ENCODE measurements at places on chromosomes 11 and 22.

DNA sequence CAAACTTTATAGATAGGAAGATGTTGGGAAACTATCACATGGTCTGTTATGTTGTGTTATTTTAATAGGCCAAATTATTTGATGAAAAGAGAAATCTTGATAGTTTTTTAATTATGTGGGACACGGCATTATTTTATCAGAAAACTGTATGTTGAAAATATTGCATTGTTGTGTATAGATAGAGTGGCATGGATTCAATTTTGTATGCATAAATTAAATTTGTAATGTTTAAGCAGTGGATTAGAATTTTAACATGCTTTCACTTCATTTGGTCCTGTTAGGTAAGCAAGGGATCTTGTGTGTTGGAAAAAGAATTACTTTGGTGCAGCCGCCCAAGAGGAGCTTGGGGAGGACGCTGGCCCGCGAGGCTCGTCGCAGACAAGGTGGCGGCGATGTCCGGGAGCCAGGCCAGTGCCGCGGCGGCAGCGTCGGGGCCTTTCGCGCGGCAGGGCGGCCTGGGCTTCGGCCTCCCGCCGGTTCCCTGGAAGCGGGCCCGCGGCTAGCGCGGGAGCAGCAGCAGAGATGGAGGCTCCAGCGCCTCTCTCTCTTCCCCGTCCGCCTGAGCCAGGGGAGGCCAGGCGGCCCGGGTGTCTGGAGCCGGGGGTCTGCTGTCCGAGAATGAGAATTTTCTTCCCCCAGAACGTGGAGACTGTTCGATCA lies 82.7 kb downstream of the GGT1 start:
- DNase-seq = peak; percentile 71

- DNase-seq = peak; percentile 80
Observed at GRCh38 chr22:37848587-37849088, 581 bp upstream of the EIF3L start.

DNA sequence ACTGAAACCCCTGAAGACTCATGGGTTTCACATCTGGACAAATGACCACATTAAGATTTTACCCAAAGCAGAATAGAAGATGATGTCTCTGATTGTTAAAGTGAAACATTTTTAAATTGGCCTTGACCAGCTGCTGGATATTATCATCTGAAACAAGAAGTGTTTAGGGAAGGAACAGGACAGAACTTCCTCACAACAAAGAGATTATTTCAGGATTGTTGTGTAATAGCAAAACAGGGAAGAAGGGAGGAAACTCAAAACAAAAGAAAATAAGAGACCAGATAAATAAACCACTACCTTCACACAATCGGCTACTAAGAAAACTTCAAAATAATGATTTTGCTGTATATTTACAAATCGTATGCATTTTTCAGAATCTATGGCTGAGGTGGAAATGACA lies 319.2 kb upstream of the API5 start:
- DNase-seq = no peak

DNA sequence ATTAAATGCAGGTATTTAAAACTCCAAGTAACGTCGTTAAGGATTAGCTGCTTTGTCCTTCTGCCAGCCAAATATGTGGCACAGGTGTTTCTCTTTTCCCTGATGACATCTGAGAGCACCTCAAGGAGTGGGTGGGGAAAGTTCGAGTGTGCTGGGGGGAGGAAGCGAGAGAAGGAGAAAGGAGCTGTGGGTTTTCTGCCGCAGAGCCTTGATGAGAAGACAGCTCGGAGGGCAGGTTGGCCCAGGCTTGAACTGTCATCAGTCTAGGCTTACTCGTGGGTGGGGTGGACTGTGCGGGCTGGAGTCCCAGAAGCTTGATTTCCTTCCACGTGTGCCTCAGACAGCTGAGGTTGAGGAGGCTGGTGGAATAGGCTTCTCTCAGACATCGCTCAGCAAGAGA lies 15.2 kb upstream of the SORL1-AS1 start:
- no peak for DNase-seq

DNA sequence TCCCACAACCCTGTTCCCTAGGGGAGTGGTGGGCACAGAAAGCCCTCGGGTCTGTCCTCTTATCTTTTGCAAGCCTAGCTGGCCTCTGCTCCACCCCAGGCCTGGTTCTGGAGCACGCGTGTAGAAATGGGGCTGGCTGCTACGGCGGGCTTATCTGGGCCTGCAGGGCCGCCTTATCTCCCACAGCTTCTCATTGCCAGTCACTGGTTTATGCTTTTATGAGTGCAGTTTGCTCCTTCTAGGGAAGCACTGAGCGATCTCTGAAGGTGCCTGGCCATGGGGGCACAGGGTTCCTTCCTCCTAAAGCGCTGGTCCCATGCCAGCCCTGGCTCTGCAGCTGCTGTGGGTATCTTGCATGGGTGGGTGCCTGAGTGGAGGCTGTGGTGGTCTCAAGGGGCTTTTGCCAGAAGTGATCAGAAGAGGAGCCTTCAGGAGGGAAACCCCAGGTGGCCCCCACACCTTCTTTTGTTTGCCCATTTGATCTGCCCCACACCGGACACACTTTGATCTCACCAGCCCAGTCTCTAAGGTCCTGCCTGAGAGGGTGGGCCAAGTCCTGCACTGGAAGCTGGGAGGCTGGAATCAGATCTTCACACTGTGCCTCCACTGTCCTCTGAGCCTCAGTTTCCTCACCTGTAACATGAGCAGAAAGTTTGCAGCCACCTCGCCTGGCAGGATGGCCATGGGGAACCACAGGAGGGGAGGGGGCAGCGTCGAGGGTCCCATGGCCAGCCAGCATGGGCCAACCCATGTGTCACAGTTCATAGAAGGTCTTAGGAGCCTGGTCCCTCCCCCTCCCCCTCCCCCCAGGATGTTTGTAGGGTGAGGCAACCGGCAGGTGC lies 86.6 kb upstream of the FGF3 start:
- DNase-seq = peak; percentile 67

DNA sequence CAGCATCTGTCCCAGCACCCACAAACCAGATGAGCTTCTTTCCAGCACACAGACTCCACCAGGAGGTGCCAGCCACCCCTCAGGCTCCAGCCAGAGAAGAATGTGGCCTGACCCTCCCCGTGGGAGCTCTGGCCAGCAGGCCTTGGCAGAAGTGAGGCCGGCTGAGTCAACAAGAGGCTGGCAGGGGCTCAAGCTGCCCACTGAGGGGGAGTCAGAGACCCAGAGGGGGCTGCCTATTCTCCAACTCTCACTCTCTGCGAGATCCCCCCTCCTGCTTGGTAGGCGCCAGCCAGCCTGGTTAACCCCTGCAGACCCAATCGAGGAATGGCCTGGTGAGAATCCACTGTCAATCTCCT lies 10.6 kb upstream of the CDC42EP1 start:
- peak; percentile 96 for DNase-seq

DNA sequence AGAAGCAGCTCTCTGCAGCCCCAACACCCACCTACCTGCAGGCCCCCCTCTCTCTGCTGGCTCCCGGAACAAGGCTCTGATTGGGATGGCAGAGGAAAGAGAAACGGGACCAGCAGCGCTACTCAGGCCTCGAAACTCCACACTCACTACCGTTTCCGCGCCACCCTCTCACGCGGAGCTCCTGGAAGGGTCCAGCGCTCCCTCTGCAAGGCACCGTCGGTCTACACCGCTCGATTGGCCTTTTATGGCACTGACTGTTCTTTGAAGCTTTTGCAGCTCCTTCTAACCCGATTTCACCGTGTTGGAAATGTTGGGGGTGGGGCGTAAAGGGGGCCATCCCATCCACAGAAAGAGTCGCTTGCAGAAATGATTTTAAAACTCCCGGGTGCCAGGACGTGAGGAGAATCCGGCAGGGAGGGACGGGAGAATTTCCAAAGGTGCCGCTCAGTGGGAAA lies 323 bp upstream of the PANX1 start:
- no peak for DNase-seq

GRCh38 chr11:133895061-133895479 lies 49.8 kb upstream of the SPATA19 start:
- DNase-seq = no peak

- no peak for DNase-seq
Observed at GRCh38 chr11:77687088-77687487, 49.5 kb upstream of the CLNS1A start.

DNA sequence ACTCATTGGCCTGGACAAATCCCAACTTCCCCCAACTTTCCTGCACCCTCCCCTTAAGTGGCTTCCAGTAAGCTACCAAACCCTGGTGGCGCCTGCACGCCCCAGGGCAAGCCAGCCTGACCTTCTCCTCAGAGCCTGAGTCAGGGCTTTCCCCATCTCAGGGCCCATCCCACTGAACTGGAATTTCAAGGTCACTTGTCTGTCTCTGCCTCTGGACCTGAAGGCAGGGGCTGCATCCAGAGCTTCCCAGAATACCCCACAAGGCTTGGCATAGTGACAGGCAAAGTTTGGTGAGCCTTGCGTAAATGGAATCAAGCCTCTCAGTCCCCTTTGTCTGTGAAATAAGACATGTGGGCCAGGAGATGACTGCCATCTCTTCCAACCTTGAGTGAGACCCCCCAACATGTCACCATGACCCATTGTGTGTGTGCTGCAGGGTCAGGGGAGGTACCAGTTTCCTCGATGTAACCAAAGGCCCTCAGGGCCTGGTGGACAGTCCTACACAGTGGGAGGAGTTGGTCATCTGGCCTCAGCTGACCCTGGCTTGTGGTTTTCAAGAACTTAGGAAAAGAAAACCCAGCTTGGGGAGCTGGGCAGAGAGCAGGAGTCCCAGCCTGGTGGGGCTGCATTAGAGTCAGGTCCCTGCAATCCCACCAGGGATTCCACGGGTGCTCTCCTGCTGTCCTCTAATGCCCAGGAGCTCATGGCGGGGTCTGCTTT lies 8.9 kb downstream of the ALX4 start:
- peak; percentile 96 for DNase-seq

DNA sequence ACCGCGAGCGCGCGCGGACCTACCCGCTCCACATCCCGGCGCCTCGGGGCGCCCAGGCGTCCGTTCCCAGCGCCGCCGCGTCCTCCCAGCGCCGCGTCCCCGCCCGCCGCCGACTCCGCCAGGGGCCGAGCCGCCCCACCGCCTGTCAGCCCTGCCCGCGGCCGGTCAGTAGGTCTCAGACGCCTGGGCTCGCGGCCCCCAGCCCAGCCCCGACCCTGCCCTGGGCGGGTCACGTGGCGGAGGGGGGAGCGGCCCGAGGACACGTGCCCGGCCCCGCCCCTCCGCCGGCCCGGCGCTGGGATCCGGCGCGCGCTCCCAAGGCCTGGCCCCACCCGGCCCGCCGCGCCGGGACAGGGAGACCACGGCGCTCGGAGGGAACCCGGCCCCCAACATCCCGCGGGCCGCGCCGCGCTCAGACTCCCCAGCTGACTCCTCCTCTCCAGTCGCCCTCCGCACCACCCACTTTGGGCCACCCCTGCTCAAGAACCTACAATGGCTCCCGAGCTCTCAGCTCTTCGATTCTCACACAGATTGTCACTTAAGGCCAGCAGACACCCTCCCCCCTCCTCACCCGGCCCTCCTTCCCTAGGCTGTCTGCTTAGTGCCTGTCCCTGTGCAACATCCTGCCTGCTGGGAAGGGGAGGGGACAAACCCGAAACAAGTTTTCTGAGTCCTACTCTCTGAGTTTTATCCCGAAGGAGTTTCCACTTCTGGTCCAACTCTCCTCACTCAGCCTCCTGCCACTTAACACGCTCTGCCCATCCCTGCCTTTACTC lies at the start of gene RAB3IL1:
TSS of gene RAB3IL1 (minus strand) at position 233 of the 776 bp plus-strand sequence. CDS start at position 34, 199 bp downstream.
- peak; percentile 98 for DNase-seq

DNA sequence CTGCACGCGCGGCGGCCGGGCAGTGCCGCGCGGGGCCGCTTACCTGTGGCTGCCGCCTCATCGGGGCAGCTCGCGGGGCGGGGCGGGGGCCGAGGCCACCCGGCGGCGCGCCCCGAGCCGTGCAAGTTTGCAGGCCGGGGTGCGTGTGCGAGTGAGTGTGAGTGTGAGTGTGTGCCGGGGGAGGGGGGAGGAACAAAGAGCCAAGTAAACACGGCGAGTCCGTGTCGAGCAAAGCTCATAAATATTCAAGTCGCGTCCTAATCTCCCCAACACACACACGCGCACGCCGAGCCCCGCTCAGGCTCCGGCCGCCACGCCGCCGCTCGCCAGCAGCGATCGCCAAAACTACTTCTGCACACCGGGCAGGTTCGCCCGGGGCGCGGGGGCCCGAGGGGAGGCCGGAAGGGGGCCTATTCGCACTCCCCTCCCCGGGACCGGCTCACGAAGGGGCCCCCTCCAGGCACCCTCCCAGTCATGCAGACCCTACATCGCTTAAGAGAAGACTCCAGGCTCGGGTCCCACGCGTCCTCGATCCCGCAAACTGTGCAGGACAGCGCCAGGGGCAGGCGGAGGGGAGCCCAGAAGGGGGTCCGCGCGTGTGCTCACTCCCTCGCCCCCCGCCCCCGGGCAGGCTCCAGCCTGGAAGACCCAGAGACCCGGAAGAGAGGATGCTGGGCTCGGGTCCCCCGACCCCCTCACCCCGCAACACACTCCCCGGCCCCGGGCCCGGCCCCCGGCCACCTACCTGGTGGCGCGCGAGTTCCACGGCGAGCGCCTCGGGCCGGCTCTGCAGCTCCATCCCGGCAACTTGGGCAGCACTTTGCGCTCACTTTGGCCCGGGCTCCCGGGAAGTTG lies 827 bp downstream of the PHF21B start:
- no peak for DNase-seq

GRCh38 chr22:36913427-36914389 lies at the start of gene CSF2RB:
CSF2RB (plus strand) TSS chr22:36913628; CDS start chr22:36922208, 8,580 bp downstream.
- DNase-seq = peak; percentile 19

GRCh38 chr11:59559886-59560285 lies 48.5 kb downstream of the OR4D9 start:
- DNase-seq = no peak

DNA sequence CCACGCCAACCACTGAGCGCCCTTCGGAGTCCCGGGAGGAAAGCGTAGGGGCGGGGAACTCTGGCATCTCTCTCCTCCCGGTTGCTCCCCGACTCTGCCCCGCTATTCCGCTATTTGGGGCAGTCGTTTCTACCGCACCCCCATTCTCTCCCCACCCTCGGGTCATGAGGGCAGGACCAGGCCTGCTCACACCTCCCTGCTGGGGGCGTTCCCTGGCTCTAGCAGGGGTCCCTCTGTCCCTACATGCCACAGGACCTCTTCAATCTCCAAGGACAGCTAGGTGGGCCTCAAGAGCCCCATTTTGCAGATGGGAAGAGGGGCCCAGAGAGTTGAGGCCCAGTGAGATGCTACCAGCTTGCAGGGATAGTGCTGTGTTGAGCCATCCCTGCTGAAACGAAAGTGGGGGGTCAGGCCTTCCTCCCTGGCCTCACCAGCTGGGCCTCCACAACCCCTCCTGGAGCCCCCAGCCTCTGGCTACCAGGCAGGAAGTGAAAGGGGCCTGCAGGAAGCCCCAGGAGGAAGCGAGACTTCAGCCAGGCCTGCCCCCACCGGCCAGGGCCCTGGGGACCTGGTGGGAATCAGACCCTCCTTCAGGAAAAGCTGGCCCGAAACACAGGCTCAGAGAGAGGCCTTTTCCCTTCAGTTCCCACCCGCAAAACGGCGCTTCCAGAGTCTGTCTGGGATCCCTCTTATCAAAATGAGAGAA lies 5.5 kb upstream of the SHISA8 start:
- DNase-seq = peak; percentile 78

GRCh38 chr22:42287174-42287890 lies 16.9 kb upstream of the TCF20 start:
- DNase-seq = no peak

- DNase-seq = peak; percentile 91
Observed at GRCh38 chr22:46617207-46617985, 2.8 kb upstream of the GRAMD4 start.

GRCh38 chr11:121665206-121665838 lies 212.6 kb upstream of the SORL1-AS1 start:
- DNase-seq = peak; percentile 59
